Kidney epithelial cell (primary cell): ENCODE measurements at places on chromosomes 12 and 14. TPM values are rescaled to one million over a fixed set of nuclear protein-coding genes. Genes with fewer than 3 reads are reported as not detected.

- no peak for DNase-seq
Observed at GRCh38 chr12:96198965-96199364, 4.8 kb downstream of the ELK3 start.

- DNase-seq: no peak
Observed at GRCh38 chr12:22668441-22668840, 43.5 kb downstream of the ETNK1 start.

DNA sequence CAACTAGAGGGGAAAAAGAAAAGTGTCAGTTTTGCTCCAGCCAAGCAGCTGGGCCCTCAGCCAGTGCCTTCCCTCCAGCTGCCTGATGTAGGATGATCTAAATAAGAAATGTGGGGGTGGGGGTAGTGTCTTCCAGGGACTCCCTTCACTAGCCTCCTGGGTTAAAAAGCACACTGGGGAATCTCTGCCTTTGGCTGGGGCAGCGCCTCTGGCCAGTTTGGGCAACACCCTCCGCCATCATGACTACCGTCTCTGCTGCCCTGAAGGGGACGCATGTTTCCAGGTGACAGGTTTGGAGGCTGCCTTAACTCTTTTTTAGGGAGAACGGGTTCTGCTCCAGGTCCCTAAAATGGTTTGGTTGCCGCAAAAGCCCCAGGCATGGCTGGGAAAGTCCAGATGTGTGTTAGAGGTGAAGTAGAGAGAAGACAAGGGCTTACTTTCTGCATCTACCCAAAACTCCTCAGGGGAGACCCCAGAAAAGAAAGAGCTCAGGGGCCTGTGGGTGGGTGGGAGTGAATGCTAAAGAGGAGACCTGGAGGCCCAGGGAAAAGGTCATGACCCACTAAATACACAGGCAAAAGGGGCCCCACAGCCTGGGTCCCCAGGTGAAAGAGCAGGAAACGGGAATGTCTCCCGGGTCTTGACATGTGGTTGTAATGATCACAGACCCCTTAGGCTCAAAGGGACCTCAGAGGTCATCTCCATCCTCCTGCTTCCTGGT, 132.8 kb upstream of the CCND2 start:
- DNase-seq: no peak

Gene GPR84
- total RNA-seq: not detected in 2 replicates
